ENCODE measurements at places on chromosomes 16 and 17.

- no peak for DNase-seq
Observed at GRCh38 chr17:34300652-34301370, 15.3 kb downstream of the CCL11 start.

DNA sequence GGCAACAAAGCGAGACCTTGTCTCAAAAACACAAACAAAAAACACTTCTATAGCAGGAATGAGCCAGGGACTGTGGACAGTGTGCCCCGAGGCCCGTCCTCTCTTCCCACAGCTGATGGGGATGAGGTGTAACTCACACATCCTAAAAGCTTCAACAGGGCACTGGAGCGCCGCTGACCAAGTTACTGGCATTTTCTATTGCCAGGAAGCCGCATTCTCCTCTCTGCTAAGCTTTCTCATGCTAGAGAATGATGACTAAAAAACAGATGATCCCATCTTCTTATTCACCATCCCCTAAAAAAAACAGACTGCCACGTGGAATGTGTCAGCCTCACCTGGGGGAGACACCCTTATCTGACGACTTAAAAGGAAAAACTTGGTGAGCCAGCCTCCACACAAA, 16.3 kb downstream of the CARHSP1 start:
- DNase-seq = no peak

GRCh38 chr16:11836650-11837244, 14.6 kb downstream of the RSL1D1 start:
- DNase-seq = peak; percentile 78

DNA sequence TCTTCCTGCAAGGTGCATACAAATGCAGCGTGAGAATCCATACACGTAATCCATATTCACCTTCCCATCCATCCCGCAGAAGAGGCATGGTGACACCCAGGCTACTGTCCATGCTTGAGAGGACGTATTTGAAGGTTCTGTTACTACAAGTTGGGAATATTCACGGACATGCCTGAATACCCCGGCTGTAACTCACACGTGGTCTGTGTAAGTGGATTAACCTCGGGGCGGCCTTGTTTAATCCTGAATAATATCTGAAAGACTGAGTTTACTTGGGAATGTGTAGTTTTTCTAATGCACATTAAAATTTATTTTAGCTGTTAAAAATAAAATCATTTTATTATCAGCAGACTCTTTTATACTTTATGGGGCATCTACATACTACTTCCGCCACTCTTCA, 13.1 kb downstream of the CPSF4L start:
- DNase-seq = no peak

DNA sequence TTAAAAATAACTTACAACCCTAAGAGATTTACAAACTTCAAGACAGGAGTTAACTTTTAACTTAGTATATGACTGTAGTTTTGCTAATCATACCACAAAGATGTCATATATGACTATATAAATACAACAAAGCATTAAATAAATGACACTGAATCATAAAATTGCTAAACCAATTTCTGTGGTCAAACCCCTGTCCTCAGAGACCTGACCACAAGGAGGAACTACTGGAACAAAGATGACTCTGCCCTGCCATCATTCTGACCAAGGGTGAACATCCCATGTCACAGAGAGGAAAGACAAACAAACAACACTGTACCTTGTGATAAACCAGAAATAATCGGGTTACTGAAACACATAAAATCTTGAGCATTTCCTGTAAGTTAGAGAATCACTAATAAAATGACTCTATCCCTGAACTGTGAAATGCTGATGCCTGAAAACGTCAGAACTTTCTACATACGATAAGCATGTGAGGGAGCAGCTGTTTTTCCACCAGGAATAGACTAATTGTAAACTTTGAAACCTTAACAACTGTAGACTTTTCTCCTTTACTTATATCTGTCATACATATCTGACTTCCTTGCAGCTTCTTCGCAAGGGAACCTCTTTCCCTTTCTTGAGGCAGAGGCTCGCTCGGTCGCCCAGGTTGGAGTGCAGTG, 47.9 kb downstream of the WDR59 start:
- DNase-seq = peak; percentile 70

DNA sequence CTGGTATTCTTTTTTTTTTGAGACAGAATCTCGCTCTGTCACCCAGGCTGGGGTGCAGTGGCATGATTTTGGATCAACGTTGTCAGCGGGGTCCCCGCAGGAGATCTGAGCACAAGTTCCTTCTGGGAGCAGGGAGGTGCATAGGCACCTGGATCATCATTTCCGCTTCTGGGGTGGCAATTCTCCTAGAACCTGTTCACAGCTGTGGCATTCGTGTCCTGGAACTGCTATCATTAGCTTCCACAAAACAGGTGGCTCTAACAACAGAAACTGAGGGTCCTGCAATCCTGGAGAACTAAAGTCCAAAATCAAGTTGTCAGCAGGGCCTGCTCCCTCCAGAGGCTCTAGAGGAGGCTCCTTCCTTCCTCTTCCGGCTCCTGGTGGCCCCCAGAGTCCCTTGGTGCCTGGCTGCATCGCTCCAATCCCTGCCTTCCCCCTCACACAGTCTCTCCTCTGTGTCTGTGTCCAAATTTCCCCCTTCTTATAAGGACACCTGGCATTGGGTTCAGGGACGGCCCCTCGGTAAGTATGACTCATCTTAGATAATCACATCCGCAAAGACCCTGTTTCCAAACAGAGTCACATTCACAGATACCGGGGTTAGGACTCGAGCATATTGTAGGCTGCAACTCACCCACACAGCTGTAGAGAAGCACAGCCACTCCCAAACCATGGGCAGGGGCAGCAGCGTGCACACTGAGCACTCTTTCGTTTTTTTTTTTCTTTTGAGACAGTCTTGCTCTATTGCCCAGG, 43.5 kb upstream of the KLHDC4 start:
- no peak for DNase-seq

- DNase-seq = peak; percentile 48
Observed at GRCh38 chr17:70292366-70292765, 123.0 kb downstream of the KCNJ2 start.

DNA sequence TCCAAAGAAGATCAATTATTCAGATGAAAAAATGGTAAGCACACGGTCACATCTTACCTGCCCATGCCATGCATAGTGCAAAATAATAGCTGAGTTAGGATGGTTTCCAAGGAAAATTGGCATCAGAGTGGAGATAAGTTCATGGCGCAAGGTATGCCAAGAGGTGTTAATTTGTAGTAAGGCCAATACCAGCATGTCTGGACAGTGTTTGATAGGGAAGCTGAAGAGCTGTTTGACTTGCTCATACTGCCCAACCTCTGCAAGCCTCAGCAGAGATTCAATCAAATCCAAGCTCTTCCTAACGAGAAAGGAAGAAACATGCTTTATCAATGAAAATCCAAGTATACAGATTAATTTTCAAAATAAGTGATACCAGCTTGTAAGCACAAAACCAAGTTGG, 51.0 kb downstream of the CNOT1 start:
- no peak for DNase-seq

- DNase-seq = no peak
Observed at GRCh38 chr16:2963723-2964474, at the start of gene KREMEN2. TSS of gene KREMEN2 (plus strand) at chr16:2964275. CDS start at chr16:2964521, 246 bp downstream.

- no peak for DNase-seq
Observed at GRCh38 chr17:65852911-65853310, 291.5 kb upstream of the AXIN2 start.

DNA sequence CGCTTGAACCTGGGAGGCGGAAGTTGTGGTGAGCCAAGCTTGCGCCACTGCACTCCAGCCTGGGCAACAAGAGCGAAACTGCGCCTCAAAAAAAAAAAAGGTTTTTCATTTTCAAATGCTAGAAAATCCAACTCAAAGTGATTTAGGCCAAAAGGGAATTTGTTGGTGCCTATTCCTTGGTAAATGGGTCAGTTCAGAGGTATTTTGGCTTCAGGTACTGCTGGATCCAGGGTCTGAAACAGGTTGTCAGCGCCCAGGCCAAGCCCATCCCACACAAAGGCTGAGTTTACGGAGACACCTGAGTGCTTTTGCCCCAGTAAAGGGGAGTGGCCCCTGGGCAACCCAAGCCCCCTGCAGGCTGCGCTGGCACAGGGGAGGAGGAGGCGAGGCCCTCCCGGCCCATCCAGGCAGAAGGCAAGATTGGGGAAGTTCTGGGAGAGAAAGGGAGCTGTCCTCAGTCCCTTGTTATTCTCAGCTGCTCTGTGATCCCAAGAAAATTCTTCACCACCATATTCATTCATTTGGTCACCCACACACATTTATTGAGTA, 8.5 kb upstream of the JPH3 start:
- no peak for DNase-seq

DNA sequence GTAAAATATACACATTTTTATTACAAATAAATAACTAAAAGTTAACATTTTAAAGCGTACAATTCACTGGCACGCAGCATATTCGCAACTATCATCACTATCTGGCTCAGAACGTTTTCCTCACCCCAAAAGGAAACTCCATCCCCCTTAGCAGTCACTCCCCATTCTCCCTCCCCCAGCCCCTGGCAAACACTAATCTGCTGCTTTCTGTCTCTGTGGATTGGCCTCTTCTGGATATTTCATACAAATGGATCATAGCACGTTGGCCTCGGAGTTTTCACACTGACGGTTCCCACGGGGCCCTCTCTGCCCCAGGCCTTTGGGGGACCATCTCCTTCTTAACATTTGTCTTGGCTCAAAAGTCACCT, 64.6 kb downstream of the RTN4RL1 start:
- DNase-seq = no peak

- DNase-seq = no peak
Observed at GRCh38 chr16:3590736-3591435, 13.7 kb upstream of the NLRC3 start.

GRCh38 chr16:61233713-61234112, 802.5 kb downstream of the CDH8 start:
- no peak for DNase-seq

GRCh38 chr17:39946551-39947330, 16.1 kb upstream of the GSDMA start:
- no peak for DNase-seq

DNA sequence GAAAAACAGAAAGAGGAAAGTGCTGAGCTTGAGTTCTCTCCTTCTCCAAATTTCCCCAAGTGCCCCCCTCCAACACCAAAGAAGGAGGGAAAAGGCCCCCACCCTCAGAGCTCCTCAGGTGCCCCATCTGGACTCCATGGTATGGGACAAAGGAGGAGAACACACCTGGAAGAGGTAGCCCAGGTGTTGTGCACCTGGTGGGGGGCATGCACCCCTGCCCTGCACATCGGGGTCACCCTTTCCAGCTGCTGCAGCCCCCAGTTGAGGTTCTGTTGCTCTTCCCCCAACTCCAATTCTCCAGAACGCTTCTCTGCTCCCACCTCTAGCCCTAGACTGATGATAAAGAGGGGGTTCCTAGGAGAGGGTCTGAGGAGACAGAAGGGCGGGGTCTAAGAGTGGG, 3.0 kb upstream of the COL1A1 start:
- DNase-seq = no peak

DNA sequence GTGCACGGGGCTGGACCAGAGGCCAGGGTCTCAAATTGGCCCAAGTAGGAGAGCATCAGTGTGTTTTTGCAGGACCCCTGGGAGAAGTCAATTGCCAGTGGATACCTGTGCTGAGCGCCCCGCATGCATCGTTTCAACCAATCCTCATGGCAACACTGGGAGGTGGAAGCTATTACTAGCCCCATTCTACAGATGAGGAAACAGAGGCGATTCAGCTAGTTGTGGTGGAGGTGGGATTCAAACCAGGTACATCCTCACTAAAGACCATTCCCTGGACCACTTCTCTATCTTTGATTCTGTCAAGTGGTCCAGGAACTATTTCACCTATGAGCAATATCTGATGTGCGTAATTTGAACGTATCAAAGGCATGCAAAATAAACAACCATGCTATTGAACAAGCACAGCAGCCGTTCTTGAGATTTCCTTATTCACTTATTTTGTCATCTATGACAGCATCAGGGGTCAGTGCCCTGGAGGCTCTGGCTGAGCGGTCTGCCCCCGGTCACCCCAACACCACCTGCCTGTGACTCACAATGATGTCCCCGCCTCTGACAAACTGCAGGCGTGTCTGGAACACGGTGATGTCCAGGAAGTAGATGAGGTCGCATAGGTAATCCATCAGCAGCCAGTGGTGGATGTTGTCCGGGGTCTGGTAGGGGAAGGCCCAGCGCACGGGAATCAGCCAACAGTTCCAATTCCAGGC, 54.0 kb downstream of the CNGB1 start:
- DNase-seq = no peak

DNA sequence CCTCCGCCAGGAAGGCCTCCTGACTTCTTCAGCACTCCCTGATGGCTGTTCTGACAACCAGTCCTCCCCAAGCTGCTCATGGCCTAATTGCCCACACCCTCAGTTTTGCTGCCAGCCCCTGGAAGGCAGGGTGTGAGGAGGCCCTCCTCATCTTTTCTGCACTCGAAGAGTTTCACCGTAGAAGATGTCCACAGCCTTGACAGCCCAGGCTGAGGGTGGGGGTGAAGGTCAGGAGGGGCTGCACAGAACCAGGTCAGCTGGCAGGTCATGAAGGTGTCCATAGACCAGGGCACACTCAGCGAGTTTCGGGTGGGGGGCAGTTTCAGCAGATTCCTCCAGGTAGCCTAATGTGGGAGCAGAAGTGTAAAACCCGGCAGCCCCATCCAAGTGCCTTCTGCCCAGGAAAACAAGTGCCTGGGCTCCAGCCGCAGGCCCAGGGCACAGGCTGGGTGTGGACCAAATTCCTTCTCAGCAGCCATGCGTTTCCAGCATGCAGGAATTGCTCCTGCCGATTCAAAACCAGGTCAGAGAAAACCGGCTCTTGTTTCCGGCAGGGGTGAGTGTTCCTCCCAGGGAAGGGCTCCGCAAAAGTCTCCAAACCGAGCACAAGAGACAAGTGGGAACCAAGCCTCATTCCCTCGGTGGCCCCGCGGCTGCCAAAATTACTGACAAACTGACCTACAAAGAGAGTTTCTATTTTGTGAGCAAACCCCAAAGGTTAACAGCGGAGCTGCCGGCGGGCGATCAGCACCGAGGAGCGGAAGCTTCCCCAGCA, 228.8 kb downstream of the C16orf78 start:
- no peak for DNase-seq

DNA sequence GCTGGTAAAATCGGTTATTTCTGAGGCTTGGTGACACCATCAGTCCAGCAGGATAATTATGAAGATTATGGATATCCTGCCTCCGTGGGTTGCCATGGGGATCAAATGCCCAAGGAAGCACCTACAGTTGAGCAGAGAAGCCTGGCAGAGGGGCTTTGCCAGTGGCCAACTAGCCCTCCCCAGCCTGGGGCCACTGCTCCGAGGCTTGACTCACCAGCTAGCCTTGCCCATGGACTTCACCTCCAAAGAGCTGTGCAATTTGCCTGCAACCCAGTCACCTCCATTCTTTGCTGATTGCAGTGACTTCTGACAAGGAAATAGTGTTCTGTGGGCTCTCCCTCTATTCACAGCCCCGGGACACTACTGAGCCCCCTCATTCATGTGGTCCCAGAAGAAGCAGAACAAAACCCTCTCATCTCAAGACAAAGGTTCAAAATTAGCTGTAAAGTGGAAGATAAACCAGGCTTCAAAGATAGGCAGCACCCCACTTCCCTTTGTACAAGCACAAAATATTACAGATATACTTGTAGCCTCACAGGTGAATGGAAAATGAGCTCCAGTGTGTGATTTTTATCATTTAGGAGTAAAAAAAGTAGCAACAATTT, 1.6 kb downstream of the PECAM1 start:
- DNase-seq = no peak

- peak; percentile 49 for DNase-seq
Observed at GRCh38 chr17:7021993-7022778, 664 bp upstream of the BCL6B start.

All from fibroblast of lung (primary cell).